ENCODE measurements at places on chromosomes 13 and 19.

GRCh38 chr19:29384656-29385055 is 141.1 kb upstream of the VSTM2B start:
- DNase-seq: no peak

DNA sequence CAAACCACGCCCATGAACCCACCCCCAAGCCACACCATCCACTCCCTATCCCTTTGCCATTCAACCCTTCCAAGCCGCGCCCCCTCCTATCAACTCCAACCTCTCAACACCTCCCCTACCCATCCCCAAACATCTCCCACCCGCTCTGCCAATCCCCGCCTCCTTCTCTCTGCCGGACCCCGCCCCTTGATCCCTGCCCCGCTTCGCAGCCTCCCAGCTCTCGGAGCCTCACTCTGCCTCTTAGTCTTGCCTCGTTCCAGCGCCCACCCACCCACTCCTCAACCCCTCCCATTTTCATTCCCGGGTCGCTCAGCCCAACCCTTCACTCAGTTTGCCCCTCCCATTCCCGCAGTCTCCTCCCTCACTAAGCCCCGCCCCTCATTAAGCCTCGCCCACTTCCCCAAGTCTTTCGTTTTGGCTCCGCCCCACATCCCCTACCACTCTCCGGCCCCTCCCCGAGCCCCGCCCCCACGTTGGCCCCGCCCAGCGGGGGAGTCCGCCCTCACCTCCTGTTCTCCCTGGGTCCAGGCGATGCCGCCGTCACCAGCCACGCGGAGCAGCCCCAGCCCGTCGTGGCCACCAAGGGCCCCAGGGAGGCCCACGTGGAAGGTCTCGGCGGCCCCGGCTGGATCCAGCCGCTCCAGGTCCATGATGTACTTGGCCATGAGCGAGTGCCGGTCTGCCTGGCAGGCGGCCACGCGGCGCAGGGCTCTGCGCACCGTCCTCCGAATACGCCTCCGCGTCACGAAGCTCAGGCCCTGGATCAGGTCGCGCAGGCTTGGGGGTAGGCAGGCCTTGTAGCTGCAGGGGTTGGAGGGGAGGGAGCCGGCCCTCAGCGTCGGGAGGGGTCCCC is 5.7 kb downstream of the JAK3 start:
- peak; percentile 61 for DNase-seq

- no peak for DNase-seq
Measured at GRCh38 chr13:83943530-83944279, 61.4 kb upstream of the SLITRK1 start.

DNA sequence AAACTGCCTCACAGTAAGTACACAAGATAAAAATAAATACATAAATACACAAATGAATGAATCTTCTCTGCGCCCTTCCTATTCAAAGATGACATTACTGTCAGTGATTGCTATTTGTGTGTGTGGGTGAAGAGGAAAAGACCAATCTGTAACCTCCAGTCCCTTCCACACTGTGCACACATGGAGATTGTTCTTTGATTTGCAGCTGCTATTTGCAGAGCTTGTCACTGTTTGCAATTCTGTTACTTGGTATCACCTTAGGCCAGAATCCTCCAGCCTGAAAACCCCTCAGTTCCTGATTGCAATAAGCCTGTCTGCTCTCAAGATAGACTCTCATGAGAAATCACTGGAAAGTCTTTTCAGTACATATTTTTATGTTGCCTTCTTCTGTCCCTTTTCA is 1314.9 kb downstream of the PCDH9 start:
- no peak for DNase-seq

DNA sequence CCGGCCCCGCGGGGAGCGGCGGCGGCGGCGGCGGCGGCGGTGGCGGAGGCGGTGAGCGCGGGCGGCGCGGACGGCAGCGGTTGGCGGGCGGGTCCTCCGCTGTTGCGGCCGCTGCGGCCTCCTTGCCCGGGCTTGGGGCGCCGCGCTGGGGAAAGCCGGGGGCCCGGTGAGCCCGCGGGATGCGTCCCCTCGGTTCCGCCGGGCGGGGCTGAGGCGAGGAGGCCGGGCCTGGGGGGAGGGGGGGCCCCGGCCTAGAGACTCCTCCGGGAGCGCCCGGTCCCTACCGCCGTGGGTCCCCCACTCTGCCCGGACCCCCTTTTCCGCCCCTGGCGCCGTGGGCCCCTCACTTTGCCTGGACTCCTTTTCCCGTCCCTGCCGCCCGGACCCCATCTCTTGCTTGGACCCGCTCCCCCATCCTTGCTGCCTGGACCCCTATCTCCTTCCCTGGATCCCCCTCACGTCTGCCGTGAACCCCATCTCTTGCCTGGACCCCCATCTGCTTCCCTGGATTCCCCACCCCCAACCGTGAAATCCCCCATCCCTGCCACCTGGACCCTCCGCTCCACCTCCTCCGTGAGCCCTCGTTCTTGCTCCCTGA is 28.6 kb upstream of the NDUFS7 start:
- DNase-seq: peak; percentile 14

DNA sequence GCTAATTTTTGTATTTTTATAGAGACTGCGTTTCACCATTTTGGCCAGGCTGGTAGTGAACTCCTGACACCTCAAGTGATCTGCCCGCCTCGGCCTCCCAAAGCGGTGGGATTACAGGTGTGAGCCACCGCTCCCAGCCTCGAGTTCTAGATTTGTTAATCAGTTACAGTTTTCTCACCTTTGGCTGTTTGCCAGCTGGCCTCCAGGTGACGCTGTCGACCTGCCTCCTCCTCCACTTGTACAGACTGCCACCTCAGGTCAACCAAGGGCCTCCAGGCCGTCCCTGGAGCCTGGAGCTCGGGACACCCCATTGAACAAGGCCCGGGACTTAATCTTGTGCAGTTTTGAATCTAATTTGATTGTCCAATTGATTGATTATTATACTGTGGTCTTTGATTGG is 45.5 kb downstream of the IER2 start:
- DNase-seq: no peak

- DNase-seq: no peak
Measured at GRCh38 chr13:20908714-20909497, 6.4 kb upstream of the XPO4 start.

DNA sequence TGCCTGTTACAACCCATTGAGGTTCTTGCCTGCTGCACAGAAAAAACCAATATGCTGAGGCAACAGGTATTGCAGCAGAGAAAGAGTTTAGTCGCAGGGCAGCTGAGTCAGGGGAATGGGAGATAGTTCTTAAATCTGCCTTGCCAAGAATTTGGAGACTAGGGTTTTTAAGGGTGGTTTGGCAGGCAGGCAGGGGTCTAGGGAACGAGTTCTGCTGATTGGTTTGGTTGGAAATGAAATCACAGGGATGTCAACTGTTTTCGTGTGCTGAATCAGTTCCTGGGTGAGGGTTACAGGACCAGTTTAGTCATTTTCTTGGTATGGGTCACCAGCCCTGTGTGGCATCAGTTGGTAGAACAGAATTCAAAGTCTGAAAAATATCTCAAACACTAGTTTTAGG is 36.6 kb downstream of the PDS5B start:
- DNase-seq: no peak

GRCh38 chr19:57887195-57887941 is 1.5 kb downstream of the ZNF814 start:
- DNase-seq: no peak

- no peak for DNase-seq
Measured at GRCh38 chr13:75324413-75324940, 157.5 kb downstream of the TBC1D4 start.

GRCh38 chr19:50315773-50316448 is 13.3 kb downstream of the KCNC3 start:
- DNase-seq: no peak

GRCh38 chr13:34667286-34668218 is 274.5 kb upstream of the NBEA start:
- no peak for DNase-seq

GRCh38 chr13:21079221-21079620 is 17.8 kb upstream of the LATS2 start:
- no peak for DNase-seq

DNA sequence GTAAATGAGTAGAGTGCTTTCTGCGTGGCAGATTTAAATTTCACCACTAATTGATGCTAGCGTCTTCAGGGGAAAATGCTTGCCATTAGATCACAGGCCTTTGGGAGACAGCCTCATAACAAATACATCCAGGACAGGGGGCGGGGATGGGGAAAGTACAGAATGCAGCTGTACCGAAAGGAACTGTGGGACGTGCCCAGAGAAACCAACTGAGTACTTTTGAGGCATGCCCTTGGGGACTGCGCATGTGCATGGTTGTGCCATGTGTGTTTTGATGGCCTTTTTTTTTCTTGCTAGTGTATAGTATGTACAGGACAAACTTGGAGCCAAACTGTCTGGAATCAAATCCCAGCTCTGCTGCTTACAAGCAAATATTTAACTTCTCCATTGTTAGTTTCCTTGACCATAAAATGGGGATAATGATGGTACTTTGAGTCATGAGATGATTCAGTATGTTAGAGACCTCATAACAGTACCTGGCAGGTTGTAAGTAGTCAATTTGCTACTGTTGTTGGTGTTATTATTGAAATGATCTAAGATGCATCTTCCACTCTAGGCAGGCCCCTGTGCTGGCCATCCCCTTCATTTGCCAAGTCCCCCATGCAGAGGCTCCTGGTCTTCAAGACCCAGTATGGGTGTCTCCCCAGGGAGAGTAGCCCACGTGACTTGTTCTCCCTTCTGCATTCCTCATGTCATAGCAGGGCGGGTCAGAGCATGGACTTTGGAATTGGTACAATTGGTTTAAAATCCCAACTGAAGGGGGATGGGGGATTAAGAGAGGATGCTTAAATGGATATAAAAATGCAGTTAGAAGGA is 68.3 kb upstream of the NPAS1 start:
- DNase-seq: no peak

DNA sequence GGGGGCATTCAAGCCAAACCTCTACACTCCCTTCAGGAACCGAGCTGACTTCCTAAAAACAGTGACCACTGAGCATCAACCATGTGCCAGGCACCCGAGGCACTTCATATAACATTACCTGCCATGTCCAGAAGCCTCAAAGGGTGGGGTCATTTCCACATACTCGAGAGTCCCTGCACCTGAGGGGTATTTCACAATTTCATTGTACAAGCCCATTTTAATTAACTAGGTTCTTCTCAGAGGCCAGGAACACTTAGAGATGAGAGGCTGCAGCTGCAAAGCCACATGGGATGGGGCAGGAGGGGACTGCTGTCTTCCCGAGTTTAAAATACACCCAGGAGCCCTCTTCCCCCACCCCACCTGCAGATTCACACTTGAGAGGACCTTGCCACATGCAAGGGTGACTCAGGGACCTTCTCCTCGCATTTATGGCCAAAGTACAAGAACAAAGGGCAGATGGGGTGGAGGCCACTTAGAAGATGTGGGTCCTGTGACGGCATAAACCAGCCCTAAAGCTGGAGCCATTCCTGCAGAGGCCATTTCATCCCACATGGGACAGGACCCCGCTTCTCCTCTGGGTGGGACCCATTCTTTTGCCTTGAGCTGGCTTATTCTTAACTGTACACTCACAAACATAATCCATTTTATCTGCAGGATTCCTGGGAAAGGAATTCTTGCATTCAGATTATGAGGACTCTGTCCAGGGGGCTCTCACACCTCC is 43.9 kb downstream of the RAB20 start:
- no peak for DNase-seq

DNA sequence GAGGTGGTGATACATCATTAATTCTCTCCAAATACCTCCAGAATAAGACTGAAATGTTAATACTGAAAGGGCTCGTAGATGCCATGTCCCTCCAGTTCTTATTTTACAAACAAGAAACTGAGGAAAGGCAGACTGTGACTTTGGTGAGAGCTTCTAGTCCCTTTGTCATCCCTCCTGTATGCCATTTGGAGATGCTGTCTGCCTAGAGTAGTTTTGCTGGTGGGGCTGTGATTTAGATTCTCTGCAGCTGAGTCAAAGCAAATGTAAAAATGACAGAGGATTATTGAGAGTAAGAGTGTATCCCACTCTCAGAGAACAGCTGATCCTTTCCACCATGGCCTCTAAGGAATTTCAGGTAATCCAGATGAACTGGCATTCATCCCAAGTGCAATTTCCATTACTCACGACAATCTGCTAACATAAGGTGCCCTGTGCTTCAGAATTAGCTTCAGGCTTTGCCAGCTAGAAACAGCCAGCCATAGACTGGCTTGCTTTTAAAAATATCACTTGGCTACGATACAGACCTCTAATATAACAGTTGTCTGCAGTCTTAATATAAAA is 16.8 kb downstream of the PABPC3 start:
- DNase-seq: no peak

- DNase-seq: peak; percentile 51
Measured at GRCh38 chr13:40315416-40316064, 350.9 kb downstream of the FOXO1 start.

DNA sequence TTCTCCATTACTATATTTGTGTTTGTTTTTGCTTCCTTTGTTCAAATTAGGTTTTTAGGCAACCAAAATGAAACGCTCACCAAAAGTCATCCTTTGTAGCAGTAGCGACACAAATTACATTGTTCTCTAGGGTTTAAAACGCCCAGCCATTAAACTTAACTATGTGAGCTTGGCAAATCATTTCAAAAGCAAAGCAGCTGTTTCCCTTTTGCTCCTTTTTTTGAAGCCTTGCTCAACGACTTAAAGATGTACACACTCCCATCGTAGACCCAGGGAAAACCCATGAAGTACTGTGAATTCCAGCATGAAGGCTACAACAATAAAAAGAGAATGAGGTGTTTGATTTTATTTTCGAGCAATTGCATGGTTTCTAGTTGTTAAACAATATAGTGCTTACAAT is 106.7 kb downstream of the RAP2A start:
- no peak for DNase-seq

- no peak for DNase-seq
Measured at GRCh38 chr13:97967948-97968347, 14.5 kb downstream of the IPO5 start.

- DNase-seq: no peak
Measured at GRCh38 chr13:81283062-81283461, 942.1 kb upstream of the SPRY2 start.

Measured in stimulated activated CD4-positive, alpha-beta T cell treated with anti-CD3 and anti-CD28 coated beads, Interleukin-1b, Interleukin-23, amount 100 ng/mL, for 24 hours (primary cell).